Tibial nerve (tissue), 4 donors: ENCODE measurements at places on chromosomes 12 and 14.

DNA sequence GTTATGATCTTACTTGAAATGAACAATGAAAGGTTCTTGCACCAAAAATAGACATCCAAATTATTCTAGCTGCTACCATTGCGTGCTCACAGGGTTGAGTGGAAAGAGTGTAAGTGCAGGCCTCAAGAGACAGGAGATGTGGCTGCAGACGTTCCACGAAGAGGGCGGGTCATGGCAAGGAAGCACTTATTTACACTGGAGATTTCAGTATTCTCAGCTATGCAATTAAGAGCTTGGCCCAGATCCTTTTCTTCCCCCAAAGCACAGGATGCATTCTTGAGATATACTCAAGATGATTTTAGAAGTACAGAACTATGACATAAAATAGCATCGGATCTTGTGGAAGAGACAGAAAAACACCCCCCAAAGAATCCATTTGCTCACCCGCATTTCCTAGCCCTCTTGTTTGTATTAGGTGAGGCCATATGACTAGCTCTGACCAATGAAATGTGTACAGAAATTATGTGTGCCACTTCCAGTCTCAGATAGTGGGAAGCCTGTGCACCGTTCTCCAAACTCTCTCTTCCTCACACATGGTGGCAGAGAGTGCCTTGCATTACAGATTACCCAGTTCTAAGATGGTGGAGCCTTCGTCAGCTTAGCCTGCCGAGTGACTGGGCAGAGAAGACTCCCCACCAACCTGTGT is 261.4 kb downstream of the TTC8 start:
- peak; percentile 8 for DNase-seq

- DNase-seq = no peak
Observed at GRCh38 chr14:53391156-53391555, 238.0 kb upstream of the DDHD1 start.

DNA sequence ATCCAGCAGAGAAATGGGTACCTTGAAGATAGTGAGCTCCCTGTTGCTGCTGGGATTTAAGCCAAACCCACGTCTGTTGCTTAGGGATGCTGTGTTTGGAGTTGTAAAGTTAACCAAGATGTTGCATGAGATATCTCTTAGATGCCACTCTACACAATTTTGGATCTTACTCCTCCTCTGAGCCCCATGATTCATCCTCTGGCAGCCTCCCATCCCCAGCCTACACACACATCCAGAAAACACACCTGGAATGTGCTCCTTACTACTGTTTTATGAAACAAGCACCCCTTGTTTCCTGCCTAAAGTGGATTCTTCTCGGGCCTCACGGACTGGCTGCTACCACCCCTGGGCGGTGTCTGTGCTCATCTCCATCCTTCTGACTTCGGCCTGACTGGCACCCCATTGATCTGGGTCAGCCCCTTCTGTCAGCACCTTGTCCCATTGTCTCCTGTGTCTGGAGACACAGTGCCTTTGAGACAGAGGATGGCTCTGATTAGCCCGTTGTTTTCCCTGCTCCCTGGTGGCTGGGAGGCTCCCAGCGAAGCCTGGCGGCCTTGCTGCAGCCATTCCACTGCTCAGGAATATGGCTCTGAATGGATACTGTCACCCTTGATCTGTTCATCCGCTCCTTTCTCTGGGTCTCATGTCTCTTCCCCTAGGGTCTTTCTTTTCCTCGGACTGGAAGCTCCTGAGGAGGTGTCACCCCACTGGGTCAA is 24.3 kb downstream of the TSPAN9 start:
- no peak for DNase-seq

DNA sequence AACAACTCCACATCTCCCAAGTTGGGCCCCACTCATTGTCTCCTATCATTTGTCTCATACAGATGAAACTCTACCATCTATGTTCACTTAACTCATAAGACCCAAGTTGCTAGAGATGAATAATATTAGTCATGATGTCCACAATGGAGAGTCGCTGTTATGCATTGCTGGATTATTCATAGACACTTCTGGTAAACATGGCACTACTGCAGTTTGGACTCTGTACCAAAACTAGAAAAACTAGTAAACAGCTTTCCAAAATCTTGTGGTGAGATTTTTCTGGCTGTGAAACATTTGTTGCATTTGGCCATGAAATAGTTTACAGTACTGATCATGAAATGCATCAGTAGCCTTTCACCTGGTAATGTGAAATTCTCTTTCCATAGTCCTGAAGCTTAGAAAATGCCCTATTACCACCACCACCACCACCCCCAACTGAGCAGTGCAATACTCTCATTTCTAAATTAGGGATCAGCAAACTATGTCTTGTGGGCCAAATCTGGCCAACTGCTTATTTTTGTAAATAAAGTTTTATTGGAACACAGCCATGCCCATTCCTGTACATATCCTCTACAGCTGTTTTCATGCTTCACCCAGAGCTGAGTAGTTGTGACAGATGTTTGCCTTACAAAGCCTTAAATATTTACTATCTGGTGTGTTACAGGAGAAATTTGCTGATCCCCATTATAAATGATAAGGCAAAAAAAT is 236.5 kb downstream of the DPF3 start:
- DNase-seq = no peak

GRCh38 chr12:10067942-10068341 is 30.8 kb downstream of the CLEC1A start:
- DNase-seq = no peak

DNA sequence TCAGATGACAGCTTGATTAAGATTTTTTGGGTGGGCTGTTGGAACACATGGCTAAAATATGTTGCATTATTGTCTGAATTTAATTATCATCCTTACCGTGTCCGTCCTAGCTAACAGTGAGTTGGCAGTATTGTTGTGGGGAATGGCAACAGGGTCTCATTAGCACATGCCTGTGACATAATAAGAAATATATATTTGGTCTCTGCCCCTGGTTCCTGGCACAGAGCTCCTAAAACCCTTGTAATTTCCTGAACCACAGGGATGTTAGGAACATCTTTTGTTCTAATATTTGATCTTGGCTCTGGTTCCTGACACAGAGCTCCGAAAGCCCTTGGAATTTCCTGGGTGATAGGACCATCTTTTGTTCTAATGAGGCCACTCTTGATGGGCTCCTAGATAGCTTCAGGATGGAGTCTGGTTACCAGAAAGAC is 76.0 kb downstream of the SYNE2 start:
- DNase-seq = no peak

- no peak for DNase-seq
Observed at GRCh38 chr14:94331462-94331861, 8.3 kb upstream of the SERPINA6 start.

GRCh38 chr14:48350971-48351370 is 675.6 kb upstream of the MDGA2 start:
- no peak for DNase-seq

DNA sequence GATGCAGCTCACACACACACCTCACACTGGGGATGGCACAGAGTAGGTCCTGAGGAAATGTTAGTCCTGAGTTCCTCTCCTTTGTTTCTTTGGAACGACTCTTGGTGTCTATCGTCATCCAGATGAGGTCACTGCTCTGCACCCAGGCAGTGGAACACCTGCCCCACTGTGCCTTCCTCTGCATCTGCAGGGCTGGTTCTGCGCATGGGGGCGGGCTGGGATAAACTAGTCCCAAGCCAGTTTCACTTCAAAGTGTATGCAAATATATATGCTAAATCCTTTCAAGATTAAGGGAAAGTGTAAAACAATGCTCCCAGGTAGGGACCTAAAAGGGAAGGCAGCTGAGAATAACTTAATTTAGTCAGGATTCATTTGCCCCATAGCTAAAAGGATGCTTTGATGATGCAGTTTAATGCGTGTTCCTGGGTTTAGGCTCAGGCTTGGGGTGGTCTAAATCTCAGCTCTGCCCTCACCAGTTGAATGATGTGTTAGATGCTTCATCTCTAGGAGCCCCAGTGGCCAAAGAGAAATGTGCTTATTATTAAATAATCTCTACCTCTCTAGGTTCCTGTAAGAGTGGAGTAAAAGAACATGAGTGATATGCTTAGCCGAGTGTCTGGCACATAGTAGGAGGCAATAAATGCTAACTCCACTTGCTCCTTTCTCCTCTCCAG is 47.1 kb upstream of the OVCH1 start:
- DNase-seq = no peak

GRCh38 chr12:3040026-3040656 is 37.0 kb upstream of the TSPAN9 start:
- no peak for DNase-seq

DNA sequence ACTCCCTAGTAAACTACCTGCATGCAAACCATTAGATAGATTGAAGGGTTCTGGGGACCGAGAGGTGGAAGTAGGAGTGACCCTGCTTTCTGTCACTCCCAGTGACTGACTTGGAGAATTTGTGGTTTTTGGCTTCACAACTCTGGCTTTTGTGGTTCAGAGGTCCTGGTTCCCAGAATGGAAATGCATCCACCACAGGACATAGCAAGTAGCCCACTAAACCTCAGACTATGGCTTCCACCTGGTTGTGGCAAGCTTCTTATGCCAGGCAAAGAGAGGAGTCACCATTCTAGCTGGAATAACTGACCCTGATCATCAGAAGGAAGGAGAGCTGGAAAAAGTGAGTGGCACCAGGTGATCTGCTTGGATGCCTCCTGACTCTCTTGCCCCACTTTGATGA is 162.4 kb upstream of the TMEM260 start:
- DNase-seq = no peak

GRCh38 chr12:85281636-85282312 is 1.8 kb downstream of the ALX1 start:
- no peak for DNase-seq

DNA sequence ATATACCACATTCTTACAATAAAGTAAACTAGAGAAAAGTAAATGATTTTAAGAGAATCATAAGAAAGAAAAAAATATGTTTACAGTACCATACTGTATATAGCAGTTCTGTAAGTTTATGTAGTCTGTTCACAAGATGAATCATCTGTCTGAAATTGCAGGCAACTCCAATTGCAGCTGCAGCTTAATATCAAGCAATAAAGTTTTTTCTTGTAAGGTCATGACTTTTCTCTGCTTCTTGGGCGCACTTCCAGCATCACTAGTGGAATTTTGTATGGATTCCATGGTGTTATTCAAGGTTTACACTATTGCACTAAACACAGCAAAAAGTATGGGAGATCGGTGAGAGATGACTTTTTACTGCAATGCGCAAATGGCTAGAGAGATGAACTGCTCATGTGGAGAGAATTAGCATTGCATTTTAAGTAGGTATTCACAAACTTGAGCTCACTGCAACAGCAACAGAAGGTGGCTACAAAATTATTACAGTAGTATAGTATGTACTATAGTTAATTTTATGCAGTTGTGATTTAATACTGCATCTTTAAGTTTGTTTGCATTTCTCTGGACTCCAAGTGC is 445.4 kb upstream of the OR4E1 start:
- no peak for DNase-seq

GRCh38 chr14:92927349-92928257 is 4.7 kb downstream of the CHGA start:
- no peak for DNase-seq

DNA sequence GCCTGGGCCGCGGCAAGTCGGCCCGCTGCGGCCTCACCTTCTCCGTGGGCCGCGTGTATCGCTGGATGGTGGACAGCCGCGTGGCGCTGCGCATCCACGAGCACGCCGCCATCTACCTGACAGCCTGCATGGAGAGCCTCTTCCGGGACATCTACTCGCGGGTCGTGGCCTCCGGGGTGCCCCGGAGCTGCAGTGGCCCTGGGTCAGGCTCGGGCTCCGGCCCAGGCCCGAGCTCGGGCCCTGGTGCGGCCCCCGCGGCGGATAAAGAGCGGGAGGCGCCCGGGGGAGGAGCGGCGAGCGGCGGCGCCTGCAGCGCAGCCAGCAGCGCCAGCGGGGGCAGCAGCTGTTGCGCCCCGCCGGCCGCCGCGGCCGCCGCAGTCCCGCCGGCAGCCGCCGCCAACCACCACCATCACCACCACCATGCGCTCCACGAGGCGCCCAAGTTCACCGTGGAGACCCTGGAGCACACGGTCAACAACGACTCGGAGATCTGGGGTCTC is 226.2 kb upstream of the CRY1 start:
- DNase-seq = no peak

DNA sequence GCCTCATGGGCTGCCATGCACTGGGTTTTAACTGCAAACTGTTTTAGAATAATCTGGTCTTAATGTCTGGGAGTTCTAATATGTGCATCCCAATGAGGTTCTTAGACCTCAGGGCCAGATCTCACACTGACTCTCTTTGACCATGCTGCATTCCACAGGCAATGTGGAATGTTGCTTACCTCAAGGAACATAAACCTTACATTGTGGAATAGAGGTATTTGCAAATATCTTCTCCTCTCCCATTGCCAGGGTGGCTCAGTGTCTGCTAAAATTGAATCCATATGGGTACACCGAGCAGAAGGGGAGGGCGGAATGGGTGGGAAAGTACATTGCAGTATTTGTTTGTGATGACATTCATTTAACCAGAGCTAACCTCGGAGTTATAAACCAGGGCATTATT is 78.6 kb downstream of the CHST11 start:
- no peak for DNase-seq

DNA sequence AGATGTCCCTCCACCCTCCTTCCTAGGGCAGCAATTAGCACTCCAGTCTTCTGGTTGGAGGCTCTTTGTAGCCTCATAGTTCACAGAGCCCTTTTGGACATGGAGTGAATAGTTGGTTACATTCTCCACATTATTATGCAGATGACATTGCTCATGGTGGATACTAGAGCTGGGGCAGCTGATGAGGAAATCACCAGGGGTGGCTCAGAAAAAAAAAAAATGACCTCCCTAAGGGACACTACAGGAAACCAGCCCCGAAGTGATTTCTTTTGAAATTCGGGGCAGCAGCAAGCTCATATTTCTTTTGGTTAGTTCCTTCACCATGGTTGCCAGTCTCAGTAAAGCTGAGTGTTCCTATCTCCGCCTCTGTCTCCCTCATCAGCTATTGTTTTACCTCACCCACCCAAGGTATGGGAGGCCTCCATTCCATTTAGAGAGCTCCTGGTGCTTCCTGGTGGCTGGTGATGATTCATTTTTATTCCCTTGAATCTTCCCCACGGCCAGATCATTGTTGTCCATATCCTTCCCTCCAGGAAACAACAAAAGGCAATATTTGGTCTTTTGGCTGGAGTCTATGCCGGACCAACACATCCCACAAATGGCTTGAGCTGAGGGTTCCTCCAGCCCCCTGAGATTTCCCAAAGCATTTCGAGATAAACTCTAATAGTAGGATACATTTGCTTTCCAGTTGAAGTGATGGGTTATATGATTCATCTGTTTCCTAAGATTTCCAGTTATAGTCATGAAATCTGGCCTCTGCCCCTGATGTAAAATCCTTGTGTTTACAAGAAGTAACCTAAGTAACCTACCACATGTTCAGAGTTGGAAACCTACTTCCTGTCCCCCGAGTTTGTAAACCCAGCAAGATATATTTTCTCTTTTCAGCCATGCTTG is 56.2 kb upstream of the NID2 start:
- no peak for DNase-seq

GRCh38 chr14:29804481-29805266 is 123.0 kb downstream of the PRKD1 start:
- no peak for DNase-seq

DNA sequence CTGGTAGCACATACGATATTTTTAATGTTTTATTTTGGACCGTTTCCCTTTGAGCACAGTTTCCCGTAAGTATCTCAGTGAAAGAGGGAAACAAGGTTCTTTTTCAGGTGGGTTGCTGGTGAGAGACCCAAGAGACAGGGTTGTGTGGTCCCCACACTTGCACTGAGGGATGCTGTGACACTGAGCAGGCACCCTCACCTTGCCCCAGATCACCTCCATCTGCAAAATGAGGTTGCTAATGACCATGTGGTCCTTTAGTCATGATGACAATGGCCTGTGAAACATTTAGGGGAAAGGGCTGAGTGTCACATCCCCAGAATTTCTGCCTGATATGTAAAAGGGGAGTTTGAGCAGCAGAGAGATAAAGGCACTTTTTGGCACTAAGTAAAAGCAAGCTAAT is 4.3 kb downstream of the CCND2 start:
- no peak for DNase-seq

- no peak for DNase-seq
Observed at GRCh38 chr12:11823593-11823992, 174.1 kb downstream of the ETV6 start.
